ENCODE measurements at places on chromosomes 4 and X.

DNA sequence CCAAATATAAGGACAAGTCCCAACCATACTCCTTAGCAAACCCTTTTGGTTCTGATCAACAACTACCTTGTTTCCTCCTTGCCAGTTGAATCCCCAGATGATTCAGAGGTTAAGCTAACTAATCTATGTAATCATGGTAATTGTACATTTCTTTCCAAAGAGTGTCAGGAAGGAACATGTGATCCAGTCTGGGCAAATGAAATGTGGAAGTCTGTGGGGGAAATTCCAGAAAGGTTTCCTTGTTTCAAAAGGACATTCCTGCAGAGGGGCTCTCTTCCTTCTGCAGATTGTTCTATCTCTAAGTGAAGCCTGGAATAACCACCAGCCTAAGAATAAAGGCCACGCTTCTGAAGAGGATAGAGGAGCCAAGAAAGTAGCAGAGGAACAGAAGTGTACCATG, 7.0 kb downstream of the PRSS12 start:
- no peak for DNase-seq

DNA sequence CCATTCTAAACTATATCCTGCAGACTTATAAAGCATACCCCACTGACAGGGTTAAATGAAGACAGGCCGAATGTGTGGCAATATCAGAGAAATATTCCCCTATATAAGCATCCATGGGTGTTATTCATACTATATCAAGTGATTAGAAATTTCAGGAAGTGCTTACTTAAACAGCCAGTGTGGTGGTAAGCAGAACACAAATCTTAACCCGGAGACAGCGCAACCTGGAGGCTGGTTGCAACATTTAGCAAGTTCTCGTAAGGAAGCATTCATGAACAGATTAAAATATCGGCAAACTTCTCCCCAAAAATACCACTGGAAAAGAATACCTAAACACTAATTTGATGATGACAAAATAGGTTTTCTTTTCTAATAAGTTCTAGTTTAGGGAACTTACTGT, 261.2 kb downstream of the CBLL2 start:
- no peak for DNase-seq

DNA sequence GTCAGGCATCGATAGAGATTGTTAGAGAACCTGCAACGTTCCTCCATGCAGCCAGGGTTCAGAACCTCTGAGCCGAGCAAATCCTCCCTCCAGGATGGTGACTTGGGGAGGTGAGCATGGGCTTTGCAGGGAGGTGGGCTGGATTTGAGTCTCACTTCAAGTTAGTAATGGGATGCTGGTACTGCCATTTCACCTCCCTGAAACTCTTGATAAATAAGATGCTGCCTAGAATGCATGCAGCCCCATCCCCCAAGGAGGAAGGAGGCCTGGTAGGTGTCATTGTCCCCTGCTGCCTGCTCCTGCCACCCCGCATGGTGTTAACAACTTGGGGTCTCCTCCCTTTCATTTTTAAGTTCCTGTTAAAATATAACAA, 35.7 kb upstream of the SLC2A9 start:
- no peak for DNase-seq

DNA sequence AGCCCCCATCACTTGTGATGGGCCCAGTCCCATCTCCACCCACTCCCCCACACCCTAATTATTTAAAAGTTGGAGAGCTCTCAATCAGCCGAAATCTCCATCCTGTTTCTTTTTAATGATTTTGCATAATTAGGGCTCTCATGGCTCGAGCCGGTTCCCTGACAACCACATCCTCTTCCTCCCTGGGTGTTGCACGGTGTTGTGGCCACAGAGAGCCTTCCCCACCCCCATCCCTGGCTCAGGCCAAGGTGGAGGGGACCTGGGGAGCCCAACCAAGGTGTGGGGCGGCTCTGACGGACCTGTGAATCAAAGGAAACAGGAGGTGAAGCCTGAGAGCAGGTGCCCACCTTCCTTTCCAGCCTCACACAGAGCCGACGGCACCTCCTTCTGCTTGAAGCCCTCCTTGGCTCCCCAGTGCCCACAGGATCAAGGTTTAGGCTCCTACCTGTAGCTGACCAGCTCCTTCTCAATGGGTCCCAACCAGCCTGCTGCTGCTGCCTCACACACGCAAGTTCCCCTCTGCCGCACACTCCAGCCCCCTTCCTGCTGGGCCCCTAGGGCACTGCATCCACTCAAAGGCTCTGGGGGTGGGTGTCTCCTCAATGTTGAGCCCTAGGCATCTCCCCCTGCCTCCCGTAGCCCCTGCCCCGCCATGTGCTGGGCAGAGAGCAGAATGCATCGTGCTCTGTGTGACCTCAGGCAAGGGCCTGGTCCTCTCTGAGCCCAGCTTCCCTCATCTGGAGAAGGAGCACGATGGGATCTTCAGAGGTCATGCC, 68.7 kb downstream of the WFS1 start:
- DNase-seq, result peak; percentile 57

- no peak for DNase-seq
Observed at GRCh38 chr4:159689526-159689925, 586.6 kb downstream of the RAPGEF2 start.

DNA sequence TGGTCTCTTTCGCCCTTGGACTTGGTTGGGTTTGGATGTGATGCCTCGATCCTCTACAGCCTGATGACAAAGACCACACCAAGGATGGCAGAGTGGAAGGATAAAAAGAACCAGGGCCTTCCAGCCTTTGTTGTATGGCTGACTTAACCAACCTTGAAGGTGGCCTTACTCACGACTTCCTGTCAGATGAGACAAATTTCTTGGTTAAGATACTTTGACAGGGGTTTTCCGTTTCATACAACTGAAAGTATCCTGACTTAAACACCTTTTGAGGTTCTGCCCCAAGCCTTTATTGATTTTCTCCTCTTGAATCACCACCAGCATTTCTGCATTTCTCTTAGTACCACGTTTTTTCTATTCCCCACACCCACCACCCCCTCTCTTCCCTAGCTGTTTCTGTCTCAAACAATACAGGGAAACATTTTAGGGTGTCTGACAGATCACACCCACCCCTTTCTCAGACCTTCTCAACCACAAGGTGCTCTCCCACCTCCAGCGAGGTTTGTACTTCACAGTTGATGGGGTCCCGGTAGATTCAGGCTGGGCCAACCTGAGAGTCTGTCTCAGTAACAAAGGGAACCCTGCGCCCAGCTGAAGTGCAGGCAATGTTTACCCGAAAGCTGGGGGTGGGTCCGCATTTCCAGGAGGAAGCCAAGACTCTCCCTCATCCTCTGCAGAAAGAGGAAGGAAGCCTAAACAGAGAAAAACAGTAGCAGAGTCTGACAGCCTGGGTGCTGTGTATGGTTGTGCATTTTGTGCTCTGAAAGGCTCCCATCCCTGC, 5.0 kb upstream of the TSPAN5 start:
- peak; percentile 48 for DNase-seq

- no peak for DNase-seq
Observed at GRCh38 chr4:169142391-169142790, 128.4 kb downstream of the SH3RF1 start.

DNA sequence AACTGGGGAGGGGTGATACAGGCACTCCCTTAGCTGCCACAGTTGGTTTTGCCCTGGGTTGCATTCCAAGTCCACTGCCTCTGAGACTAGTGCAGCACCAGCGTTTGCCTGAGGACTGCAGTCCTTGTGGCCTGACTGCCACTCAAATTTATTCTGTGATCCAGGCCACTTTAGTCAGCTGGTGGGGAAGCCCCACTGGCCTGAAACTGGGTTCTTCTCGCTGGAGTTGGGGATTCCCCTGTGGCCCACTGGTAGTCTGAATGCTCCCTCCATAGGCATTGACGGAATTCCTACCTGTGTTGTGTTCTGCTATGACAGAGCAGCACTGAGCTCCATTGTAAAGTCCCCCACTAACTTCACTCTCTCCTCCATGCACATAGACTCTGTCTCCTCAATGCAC, 63.8 kb downstream of the PTPN13 start:
- no peak for DNase-seq

DNA sequence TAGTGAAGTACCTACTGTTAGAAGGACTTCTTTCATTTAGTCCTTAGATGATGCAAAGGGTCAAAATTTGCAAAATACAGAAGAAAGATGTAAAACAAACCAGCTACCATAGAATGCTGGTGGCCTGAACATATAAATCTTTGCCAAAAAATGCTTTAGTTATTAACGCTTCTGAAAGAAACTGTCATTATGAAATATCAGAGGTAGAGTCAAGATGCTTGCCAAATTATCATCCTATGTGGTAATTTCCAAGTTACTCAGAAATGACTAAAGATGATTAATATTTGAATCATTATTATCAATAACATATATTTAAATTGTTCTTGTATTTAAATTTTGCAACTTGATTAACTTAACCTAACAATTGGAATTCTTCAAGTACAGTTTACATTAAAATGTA, 588.4 kb upstream of the FAM241A start:
- DNase-seq, result no peak

DNA sequence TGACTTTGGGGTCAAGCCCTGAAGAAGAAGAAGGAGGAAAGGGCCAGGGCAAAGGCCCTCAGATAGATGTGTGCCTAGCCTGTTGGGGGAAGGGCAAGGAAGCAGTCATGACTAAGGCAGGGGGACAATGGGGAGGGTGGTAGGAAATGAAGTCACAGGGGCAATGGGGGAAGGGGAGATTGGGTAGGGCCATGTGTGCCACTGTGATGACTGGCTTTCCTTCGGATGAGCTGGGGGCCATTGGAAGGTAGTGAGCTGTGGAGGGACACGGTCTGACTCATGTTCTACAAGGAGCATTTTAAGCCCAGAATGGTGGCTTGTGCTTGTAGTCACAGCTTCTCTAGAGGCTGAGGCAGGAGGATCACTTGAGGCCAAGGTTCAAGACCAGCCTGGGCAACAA, 642.0 kb downstream of the MID1IP1 start:
- DNase-seq, result no peak

GRCh38 chr4:140012688-140013486, 141.1 kb downstream of the MAML3 start:
- peak; percentile 23 for DNase-seq

DNA sequence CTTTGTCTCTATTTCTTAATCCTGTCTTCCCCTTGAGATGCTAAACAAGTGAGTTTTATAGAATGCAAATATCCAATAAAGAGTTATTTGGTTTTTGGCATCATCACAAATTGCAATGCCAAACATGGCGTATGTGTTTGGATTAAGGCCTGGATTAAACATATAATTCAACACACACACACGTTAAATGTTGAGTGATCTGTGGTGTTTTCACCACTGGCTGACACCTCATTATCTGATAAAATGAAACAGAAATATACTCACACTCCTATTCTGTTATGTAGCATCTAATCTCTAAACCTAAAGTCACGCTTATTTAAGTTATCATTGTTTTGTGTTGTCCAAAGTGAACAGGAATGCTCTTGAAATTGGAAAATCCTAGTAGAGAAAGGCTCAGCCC, 506.2 kb downstream of the FSTL5 start:
- no peak for DNase-seq

DNA sequence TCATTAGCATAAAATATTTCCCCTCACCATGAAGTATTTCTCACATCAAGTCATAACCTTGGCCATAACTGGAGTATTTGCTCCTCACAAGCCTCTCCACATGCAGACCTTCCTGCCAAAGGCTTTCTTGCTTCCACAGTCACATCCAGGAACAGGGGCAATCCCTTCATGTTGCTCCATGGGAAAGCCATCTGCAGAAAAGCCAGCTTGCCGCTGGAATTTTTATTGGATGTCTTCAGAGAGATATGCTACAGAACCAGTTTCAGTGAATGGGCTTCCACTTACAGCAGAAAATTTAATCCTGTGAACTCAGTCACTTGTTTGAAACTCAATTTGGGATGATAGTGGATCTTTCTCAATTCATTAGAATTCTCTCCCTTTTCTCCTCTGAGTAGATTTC, 3.2 kb upstream of the CDKN2AIP start:
- no peak for DNase-seq

DNA sequence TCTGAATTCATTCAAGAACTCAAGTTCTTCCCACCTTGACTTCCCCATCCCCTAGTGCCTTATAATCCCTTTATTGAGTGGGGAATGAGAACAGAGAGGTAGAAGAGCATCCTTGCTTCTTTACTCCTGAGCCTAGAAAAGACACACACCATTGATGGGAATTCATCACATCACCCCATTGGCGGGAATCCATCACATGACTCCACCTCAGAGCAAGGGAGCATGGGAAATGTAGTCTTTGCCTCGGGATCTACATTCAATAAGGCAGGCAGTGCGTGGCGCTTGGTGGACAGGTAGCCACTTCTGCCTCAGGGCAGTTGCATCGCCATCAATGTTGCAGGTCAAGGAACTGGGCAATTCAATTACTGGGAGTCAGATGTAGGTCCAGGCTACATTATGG, 50.7 kb downstream of the MXRA5 start:
- DNase-seq, result no peak

- no peak for DNase-seq
Observed at GRCh38 chr4:79626611-79627010, 218.6 kb upstream of the GK2 start.

DNA sequence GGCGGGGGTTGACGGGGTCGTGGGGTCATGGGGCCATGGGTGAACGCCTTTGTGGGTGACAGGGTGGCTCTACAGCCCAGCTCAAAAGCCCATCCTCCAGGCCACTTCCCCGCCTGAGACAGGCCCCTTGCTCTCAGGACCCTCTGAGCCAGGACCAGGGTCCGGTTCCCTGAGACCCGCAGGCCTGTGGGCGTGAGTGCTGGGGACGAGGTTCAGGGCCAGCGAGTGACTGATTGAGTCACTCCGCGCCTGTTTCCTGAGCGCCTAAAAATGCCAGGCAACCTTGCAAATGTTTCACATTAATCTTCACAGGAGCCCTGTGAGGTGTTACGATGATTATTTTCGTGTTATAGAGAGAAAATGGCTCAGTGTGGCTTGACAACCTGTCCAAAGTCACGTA, 97.8 kb downstream of the ZNF674 start:
- DNase-seq, result no peak

- no peak for DNase-seq
Observed at GRCh38 chr4:11675051-11675800, 246.5 kb upstream of the HS3ST1 start.

- DNase-seq, result no peak
Observed at GRCh38 chrX:145792281-145792680, 25.3 kb upstream of the SLITRK2 start.

DNA sequence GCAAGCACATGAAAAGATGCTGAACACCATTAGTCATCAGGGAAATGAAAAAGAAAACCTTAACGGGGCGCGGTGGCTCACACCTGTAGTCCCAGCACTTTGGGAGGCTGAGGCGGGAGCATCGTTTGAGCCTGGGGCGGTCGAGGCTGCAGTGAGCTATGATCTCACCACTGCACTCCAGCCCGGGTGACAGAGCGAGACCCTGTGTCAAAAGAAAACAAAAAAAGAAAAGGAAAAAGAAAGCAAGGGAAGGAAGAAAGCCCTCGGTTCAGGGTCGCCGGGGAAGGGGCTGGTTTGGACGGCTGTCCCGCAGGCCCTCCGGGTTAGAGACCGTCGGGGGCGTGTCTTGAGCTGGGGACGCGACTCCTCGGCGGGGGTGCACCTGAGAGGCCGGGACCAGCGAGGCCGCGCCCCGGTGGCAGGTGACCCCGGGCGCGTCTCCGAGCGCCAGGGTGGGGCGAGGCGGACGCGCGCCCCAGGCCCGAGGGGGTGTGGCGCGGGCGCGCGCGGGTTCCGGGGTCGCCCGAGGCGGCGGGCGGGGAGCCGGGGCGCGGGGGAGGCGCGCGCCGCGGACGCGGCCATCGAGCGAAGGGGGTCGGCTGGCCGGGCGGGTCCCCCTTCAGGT, 478 bp upstream of the PLXNA3 start:
- DNase-seq, result peak; percentile 83

- DNase-seq, result no peak
Observed at GRCh38 chr4:42396752-42397634, at the start of gene SHISA3. SHISA3 (plus strand) TSS chr4:42397488; CDS start chr4:42398057, 569 bp downstream.

Data from T-helper 2 cell (primary cell).